ENCODE measurements at places on chromosomes 3 and 15. TPM values are rescaled to one million over a fixed set of nuclear protein-coding genes. Genes with fewer than 3 reads are reported as not detected.

SERPINI2 gene
- not detected for total RNA-seq

TRPC1 gene
- 3.0 TPM for total RNA-seq

GBE1 gene
- total RNA-seq = 37.7 TPM

SEC62 gene
- 57.9 TPM for total RNA-seq

HCN4 gene
- not detected for total RNA-seq

DNAH12 gene
- total RNA-seq = 0.03 TPM

ALPK3 gene
- total RNA-seq = 0.20 TPM

GOLGA6B gene
- total RNA-seq = not detected

ROPN1B gene
- total RNA-seq = not detected

DUOX2 gene
- 0.23 TPM for total RNA-seq

MAP1A gene
- total RNA-seq = 8.7 TPM

RETNLB gene
- not detected for total RNA-seq

B4GALT4 gene
- total RNA-seq = 11.6 TPM

MORC1 gene
- total RNA-seq = not detected

MESP2 gene
- not detected for total RNA-seq

CD86 gene
- 21.7 TPM for total RNA-seq

DNA sequence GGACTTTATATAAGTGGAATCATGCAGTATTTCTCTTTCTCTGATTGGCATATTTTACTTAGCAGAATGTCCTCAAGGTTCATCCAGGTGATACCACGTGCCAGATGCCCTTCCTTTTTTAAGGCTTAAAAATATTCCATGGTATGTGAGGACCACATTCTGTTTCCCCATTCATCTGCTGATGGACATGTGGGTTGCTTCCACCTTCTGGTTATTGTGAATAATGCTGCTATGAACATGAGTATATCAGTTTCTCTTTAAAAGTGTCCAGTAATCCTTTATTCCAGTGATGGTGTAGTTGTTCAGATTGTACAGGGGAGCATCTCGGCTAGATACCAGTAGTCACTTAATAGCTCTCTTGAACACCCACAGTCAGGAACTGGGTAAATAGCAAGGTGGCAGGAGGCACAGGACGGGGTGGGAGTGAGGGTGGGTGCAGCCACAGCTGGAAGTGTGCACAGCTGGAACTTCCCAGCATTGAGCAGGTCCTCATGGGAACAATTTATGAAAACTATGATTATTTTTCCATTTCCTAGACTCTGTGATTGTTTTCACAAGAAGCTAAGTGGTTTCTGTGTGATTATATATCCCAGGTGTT is 50.3 kb upstream of the ATG7 start:
- no peak overlapping the region for H3K4me3 ChIP-seq
- H3K4me1 ChIP-seq = peaks cover 13% of the 10 kb centered on the region
- peaks cover 9% of the 10 kb centered on the region for H3K27me3 ChIP-seq
- no peak overlapping the region for H3K27ac ChIP-seq
- no peak for DNase-seq
- no peaks in the 10 kb centered on the region for H3K36me3 ChIP-seq

DNA sequence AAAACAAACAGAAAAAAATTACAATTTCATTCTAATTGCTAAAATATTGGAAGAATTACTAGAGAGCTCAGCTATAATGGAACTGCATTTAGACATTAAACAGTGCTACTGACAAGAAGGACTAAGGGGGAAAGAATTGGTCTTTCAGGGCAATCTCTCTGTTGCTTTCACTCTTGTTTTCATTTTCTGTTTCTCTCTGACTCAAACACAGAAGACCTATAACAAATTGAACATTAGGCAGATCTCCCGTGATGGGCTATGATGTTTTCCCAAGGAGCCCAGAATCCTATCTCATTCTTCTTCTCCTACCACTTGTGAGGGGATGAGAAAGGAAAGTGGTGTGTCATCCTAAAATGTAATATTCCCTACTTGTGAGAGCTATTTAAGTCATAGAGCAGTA is 358.0 kb upstream of the TGFBR2 start:
- H3K36me3 ChIP-seq = no peaks in the 10 kb centered on the region
- peaks cover 3% of the 10 kb centered on the region for H3K27me3 ChIP-seq
- H3K4me1 ChIP-seq = peaks cover 5% of the 10 kb centered on the region
- H3K4me3 ChIP-seq = no peak overlapping the region
- DNase-seq = no peak

GRCh38 chr3:69777582-69777967 is 38.3 kb downstream of the MITF start:
- H3K4me3 ChIP-seq = no peak overlapping the region
- H3K27ac ChIP-seq = no peak overlapping the region
- no peaks in the 10 kb centered on the region for H3K27me3 ChIP-seq

DNA sequence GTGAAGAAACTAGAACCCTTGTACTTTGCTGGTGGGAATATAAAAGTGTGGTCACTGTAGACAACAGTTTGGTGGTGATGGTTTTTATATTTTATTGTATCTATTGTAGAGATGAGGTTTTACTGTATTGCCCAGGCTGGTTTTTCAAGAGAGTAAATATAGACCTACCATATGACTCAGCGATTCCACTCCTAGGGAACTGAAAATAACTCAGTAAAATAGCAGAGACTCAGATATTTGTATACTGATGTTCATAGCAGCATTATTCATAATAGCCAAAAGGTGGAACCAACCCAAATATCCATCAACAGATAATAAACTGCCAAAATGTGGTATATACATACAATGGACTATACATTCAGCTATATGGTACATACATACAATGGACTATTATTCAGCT is 68.8 kb upstream of the IL12A start:
- no peak overlapping the region for H3K27ac ChIP-seq
- no peaks in the 10 kb centered on the region for H3K4me1 ChIP-seq
- no peaks in the 10 kb centered on the region for H3K36me3 ChIP-seq
- DNase-seq = no peak
- H3K4me3 ChIP-seq = no peak overlapping the region

GRCh38 chr3:152323834-152324233 is 55.1 kb downstream of the MBNL1 start:
- H3K27ac ChIP-seq = peak overlapping the region; percentile 72
- peaks cover 46% of the 10 kb centered on the region for H3K36me3 ChIP-seq
- peak overlapping the region; percentile 62 for H3K4me3 ChIP-seq
- no peak for DNase-seq
- peaks cover 73% of the 10 kb centered on the region for H3K4me1 ChIP-seq
- no peaks in the 10 kb centered on the region for H3K27me3 ChIP-seq

- no peak overlapping the region for H3K4me3 ChIP-seq
- DNase-seq = no peak
- no peaks in the 10 kb centered on the region for H3K36me3 ChIP-seq
- H3K4me1 ChIP-seq = peaks cover 10% of the 10 kb centered on the region
- no peaks in the 10 kb centered on the region for H3K27me3 ChIP-seq
These were observed 64.2 kb downstream of the TBC1D5 start for GRCh38 chr3:17678116-17678741.

DNA sequence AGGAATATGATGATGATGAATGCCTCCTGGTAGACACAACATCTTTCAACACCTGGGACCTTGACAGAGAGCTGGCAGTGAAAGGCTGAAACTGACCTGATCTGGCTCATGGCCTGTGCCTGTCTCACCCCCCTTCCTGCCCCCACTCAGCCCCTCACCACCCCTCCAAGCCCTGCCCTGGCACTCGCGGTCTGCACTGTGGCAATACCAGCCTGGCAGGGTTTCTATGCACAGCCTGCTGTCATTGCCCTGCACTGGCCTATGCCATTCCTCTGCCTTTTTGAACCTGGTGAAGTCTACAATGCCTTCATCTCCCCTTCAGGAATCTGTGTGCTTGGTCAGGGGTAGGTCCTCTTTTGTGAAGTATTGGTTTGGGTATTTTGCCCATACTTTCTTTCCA is 56.5 kb downstream of the ACAD9 start:
- no peak for DNase-seq
- H3K4me1 ChIP-seq = no peaks in the 10 kb centered on the region
- H3K27ac ChIP-seq = no peak overlapping the region

GRCh38 chr15:54014067-54014655 is 35.9 kb downstream of the UNC13C start:
- H3K27me3 ChIP-seq = no peaks in the 10 kb centered on the region
- H3K4me3 ChIP-seq = no peak overlapping the region
- H3K36me3 ChIP-seq = no peaks in the 10 kb centered on the region
- no peak overlapping the region for H3K27ac ChIP-seq

- no peaks in the 10 kb centered on the region for H3K27me3 ChIP-seq
- H3K4me3 ChIP-seq = no peak overlapping the region
- H3K27ac ChIP-seq = peak overlapping the region; percentile 52
- peaks cover 70% of the 10 kb centered on the region for H3K36me3 ChIP-seq
These were observed 31.9 kb downstream of the SH3BP5 start for GRCh38 chr3:15300323-15301078.

GRCh38 chr3:50167069-50167840 is 12.1 kb downstream of the SEMA3F start:
- H3K27me3 ChIP-seq = no peaks in the 10 kb centered on the region
- H3K4me1 ChIP-seq = no peaks in the 10 kb centered on the region
- H3K36me3 ChIP-seq = no peaks in the 10 kb centered on the region
- no peak for DNase-seq
- no peak overlapping the region for H3K27ac ChIP-seq

DNA sequence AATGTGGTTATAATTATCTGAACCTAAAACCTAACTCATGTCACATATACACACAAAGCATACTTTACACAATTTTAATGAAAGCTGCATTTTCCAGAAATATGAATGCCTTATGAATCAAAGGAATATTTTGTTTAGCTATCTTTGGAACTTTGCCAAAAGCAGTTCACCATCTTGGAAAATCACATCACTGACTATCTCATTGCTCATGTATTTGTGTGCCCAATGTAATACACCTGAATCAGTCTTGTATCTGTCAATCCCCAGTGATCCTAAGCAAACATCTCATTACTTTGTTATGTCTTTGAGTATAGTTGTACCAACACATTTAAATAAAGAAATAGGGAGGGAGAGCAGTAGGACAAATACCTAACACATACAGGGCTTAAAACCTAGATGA is 15.6 kb upstream of the CD47 start:
- peaks cover 2% of the 10 kb centered on the region for H3K4me1 ChIP-seq
- H3K27ac ChIP-seq = no peak overlapping the region
- peaks cover 2% of the 10 kb centered on the region for H3K27me3 ChIP-seq
- H3K36me3 ChIP-seq = no peaks in the 10 kb centered on the region

DNA sequence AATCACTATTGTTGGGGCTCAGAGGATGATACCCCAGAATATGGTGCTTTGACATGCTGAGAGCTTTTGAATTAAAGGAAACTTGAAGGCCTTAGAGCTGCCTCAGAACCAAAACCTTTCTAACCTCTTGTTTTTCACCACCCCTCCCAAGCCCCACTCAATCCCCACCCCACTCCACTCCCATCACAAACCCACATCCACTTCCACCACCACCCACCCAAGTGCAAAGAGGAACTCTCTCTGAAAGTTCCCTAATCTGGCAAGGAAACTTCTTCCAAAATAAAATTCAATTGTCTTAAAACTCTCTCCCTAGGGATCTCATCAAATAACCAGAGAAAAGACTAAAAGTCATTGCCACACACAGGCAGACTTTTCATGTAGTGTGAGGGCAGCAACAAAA is 301.2 kb upstream of the ARHGEF26 start:
- peaks cover 11% of the 10 kb centered on the region for H3K4me1 ChIP-seq
- no peaks in the 10 kb centered on the region for H3K36me3 ChIP-seq
- DNase-seq = no peak
- no peak overlapping the region for H3K4me3 ChIP-seq

DNA sequence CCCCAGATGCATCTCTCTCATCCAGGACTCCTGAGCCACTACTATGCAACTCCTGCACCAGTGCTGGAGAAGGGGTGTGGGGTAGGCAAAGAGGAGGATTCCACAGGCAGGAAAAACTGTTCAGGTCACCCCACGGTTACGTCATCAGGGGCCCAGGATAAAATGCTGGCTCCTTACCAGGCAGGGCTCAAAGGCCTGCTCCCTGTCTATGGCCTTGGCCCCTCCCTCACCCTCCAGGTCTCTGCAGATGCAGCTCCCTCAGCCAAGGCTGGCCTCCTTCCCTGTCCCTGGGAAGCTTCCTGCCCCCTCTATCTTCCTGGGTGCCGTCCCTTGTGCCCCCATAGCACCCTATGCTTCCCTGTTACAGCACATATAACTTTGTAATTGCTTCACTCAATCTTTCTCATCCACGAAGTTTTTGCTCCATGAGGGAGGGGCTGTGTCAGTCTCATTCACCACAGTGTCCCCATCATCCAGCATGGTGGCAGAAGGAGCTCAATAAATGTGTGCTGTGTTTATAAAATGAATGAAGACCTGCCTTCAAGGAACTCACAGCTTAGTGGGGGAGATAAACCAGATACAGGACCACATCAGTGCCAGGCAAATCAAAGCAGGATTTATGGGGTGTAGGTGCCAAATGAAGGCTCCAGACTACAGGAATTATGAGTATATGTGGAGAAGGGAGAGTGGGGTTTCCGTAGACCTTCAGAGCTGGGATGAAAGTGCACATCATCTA is 18.6 kb downstream of the KBTBD13 start:
- H3K27ac ChIP-seq = no peak overlapping the region
- H3K4me3 ChIP-seq = no peak overlapping the region
- no peaks in the 10 kb centered on the region for H3K4me1 ChIP-seq
- peaks cover 6% of the 10 kb centered on the region for H3K36me3 ChIP-seq
- H3K27me3 ChIP-seq = no peaks in the 10 kb centered on the region

GRCh38 chr15:67127331-67127664 is 61.9 kb downstream of the SMAD3 start:
- H3K27ac ChIP-seq = peak overlapping the region; percentile 23
- peaks cover 60% of the 10 kb centered on the region for H3K36me3 ChIP-seq
- peaks cover 91% of the 10 kb centered on the region for H3K4me1 ChIP-seq
- no peaks in the 10 kb centered on the region for H3K27me3 ChIP-seq

DNA sequence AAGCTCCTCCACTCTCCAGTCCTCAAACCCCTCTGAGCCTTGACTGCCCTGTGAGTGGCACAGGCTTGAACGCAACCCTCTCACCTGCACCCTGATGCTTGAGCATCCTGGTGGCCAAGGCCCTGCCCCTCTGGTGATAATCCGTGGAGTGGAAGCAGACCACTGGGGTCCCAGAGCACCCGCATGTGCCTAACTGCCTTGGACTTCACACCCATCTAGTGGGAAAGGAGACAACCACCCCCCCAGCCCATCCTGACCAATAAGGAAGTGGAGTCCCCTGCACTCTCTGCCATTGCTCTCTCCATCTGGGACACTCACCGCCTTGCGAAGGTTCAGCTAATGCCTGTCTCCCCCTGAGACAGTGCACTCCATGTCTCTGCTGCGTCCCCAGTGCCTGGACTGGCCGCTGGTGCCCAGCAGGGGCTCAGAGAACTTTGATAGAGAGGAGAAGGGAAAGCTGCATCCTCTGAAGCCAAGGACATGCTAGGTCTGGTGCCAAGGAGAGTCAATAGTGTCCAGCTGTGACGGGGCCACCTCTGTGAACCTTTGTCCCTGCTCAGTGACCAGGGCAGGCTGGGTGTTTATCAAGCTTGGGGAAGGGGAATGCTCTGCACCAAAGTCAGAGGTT is 3.4 kb downstream of the KLF15 start:
- peaks cover 26% of the 10 kb centered on the region for H3K27me3 ChIP-seq
- H3K4me3 ChIP-seq = no peak overlapping the region
- peaks cover 12% of the 10 kb centered on the region for H3K4me1 ChIP-seq
- H3K27ac ChIP-seq = no peak overlapping the region

GRCh38 chr3:55637906-55638638 is 151.0 kb upstream of the WNT5A start:
- no peaks in the 10 kb centered on the region for H3K27me3 ChIP-seq
- H3K36me3 ChIP-seq = no peaks in the 10 kb centered on the region
